ENCODE measurements at places on chromosomes 12 and 14.

DNA sequence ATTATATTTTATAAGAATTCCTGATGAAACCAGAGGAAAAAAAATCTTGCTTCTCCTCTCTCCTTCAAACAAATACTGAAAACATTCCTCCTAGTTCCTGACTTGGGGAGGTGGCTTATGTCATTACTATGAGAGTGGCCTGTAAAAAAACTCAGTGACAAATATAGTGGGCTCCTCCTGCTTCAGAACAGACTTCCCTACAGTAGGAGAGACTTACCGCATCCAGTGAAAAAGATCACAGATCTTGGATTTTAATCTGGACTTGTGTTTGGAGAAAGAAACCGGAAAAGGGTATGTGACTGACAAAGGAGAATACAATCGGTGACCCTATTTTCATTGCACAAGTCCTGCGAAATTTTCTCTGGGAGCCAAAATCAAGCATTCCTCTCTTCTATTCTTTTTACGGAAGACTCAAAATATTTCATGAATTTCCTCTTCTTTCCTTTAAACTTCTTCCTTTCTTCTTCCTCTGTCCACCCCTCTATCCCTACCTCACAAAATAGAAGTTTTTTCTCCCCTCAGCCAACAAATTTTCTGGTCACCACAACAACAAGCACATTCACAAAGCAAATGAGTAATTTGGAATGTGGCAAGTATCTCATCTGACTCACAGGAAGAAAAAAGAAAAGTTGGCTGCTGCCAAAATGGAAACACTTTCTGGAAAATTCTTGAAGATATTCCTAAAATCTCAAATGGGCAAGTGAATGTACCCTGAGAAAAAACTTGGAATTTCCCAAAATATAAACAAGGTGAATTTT, 185.1 kb upstream of the CDKN3 start:
- DNase-seq = no peak

DNA sequence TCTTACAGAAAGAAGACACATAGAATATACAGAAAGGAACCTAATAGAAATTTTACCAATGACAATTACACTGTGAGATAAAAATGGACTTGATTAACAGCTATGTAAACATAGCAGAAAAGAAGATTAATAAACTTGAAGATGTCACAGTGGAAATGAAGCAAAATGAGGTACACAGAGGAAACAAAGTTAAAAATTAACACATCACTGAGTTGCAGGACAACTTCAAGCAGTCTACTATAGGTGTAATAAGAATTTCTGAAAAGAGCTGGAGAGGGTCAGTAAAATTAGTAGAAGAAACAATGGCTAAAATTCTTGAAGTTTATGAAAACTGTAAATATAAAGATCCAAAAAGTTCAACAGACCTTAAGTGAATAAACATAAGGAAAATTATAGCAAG, 738.7 kb downstream of the C12orf50 start:
- DNase-seq = no peak

- DNase-seq = no peak
Measured at GRCh38 chr12:41930866-41931437, 213.7 kb downstream of the GXYLT1 start.

- DNase-seq = peak; percentile 35
Measured at GRCh38 chr14:53055003-53055402, 98.1 kb downstream of the DDHD1 start.

DNA sequence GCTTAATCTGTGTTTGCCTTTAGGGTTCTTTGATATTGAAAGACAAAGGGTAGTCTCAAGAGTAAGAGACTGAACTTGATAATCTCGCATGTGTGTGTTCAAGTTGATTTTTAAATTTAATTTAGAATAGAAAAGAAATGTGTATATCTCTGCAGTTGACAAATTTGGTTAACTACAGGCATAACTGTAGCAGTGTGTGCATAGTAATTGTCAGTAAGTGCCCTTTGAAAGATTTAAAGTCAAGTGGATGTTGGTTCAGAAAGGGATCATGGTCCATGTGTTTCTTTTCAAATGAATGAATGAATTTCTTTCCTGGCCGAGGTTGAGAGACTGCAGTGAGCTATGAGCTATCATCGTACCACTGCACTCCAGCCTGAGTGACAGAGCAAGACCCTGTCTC, 49.9 kb upstream of the DYRK2 start:
- DNase-seq = no peak

- peak; percentile 43 for DNase-seq
Measured at GRCh38 chr12:80763874-80764273, 47.2 kb downstream of the MYF5 start.
